ENCODE measurements at places on chromosomes 6 and 20. TPM values are rescaled to one million over a fixed set of nuclear protein-coding genes. Genes with fewer than 3 reads are reported as not detected.

DNA sequence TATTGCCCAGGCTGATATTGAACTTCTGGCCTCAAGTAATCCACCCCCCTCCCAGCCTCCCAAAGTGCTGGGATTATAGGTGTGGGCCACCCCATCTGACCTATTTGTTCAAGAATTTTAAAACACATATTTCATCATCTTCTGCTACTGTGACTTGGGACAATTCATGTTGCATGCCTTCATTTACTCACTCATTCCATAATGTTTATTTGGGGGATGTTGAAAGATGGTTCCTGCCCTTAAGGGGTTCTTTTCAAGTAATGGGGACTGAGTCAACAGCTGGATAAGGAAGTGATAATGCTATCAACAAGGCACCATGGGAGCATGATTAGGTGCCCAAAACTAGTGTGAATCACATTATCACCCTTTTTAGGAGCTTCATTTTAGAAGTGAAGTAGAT is 62.0 kb downstream of the CRYBG1 start:
- DNase-seq: no peak

TREML2 gene
- 8.1 TPM for total RNA-seq

DNA sequence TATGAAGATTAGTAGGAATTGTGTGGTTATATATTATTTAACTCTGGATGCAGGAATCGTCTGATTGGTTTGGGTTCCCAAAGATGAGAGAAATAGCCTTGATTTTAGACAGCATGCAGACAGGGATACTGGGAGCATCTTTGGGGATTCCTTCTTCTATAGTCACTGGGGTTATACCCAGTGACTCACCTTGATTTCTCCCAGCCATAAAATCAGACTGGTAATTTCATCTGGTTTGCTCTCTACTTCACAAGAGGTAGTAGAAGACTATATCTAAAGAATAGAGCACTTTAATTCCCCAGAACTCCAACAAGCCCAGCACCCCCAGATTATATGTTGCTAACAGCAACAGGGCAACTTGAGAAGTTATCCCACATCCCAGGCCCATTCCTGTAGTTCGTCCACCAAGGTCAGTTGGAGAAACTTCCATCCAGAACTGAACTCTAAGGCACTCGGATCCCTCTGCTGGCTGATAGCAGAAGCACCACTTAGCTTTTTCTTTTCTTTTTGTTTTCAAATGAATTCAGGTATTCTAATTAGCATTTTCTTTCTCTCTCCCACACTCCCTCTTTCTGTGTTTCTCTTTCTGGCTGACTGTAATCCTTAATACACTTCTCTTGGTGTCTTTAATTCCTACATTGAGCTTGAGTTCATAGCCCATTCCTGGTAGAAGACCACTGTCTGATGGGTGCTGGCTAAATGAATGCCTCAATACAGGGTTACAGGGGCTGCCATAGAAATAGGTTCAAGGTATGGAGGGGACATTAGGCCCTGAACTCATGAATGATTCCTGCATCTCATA is 20.4 kb upstream of the EFHC1 start:
- peak; percentile 58 for DNase-seq

GRCh38 chr6:40517654-40518053 is 69.5 kb downstream of the LRFN2 start:
- no peak for DNase-seq

NMBR gene
- not detected for total RNA-seq

GSTA3 gene
- not detected for total RNA-seq

DNA sequence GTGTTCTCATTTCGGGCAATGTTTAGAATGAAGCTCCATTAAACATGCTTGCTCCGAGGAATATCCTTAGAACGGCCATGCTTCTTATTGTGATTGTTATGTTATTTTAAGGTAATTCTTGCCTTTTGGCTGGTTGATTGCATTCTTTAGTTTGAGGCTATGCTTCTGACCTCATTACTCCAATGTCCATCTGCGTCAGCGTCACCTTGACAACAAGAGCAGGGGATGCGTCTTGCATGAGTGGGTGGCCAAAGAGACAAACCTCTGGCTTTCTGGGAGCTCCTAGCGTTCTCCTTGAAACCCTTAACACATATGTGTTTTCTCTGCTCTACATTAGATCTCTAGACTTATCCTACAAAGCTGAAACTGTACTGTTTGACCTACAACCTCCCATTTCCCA is 184.3 kb downstream of the THBS2 start:
- no peak for DNase-seq

DNA sequence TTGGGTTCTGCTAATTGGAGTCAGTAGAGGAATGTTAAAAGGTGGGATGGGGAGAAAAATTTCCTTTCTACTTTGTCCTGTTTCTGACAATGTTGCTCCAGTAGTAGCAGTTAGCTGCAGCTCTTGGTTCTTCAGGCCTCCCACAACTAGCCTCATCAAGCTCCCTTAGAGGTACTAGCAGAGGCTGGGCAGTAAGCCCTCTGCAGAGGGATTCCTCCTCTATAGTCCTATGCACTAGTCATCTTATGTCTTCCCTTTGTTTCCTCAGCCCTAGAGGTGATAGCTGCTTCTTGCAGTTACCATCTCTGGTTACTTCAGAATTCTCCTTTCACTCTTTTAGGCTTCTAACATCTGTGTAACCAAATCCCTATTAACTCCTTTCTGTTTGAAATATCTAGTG is 99.8 kb downstream of the FILIP1 start:
- no peak for DNase-seq
